GM10248 (cell line): ENCODE measurements at places on chromosomes 7 and 10.

GRCh38 chr7:30688718-30689221 lies 6.5 kb upstream of the CRHR2 start:
- no peak for DNase-seq

DNA sequence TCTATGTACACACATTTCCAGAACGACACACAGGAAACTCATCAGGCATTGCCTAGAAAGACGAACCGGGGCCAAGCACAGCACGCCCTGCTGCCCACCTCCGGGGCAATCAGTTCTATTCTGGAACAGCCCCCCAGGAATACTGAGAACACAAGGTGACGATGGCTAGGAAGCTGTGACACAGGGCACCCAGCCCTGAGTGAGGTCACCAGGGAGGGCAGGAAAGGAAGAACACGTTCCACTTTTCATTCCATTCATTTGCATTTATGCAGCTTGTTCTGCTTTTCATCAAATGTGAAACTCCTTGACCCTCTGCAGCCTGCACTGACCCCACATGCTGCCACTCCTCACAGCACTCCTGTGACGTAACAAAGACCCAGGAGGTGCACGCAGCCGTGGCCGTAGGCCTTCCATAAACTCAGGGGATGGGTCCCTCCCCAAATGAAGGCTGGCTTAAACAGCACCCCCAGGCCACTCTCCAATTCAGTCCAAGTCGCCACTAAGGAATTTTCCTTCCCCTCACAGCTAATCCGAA lies 28.9 kb downstream of the MAD1L1 start:
- peak; percentile 45 for DNase-seq

- DNase-seq: no peak
Observed at GRCh38 chr10:124944982-124945381, 3.1 kb downstream of the ZRANB1 start.

GRCh38 chr10:17101257-17101909 lies 28.2 kb downstream of the CUBN start:
- DNase-seq: no peak

GRCh38 chr10:5910323-5911100 lies 20.5 kb downstream of the FBH1 start:
- no peak for DNase-seq

DNA sequence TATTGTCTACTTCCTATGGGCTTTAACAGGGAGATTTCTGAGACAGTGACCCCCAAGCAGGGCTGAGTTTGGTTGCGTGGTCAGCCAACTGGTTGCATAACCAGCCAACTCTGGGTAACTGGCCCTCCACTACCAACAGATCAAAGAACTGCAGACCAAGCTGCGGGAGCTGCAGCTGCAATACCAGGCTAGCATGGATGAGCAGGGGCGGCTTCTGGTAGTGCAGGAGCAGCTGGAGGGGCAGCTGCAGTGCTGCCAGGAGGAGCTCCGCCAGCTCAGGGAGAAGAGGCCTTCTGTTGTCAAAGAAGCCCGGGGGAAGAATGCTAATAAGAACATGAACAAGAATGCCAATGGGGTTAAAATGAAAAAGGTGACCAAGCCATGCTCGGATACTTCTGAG lies 15.7 kb upstream of the FLNC start:
- no peak for DNase-seq

DNA sequence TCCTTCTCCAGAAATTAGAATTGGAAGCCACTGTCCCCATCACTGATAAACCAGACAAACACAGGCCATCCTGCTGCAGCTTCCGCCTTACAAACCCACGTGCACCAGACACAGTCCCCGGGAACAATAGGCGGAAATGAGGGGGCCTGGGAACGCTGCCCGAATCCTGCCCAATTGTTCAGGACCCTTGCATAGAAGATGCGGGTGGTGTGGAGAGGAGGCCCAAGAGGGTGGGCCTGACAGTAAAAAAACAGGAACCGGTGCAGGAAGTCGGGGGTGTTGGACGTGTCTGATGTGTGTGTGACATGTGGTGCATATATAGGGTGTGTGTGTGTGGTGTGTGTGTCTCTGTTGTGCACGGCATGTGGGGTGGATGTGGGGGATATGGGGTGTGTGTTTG lies 26.5 kb upstream of the CHST15 start:
- no peak for DNase-seq

DNA sequence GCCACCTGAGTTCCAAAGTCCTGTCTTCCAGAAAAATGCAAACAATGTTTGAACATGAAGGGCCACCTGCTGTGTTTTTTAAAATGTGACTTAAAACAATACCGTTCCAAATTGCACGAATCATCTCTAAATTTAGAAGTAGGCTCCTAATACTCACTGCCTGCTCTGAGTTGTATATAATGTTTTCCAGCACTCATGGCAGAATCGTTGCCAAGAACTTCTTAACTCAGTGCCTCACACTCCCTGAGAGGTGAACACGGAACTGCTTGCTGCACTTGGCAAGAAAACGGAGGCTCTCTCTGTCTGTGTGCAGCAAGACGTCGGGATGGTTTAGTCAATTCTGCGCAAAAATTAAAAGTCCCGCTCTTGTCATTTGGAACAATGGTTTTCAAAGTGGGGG lies 757.3 kb upstream of the AUTS2 start:
- no peak for DNase-seq

- no peak for DNase-seq
Observed at GRCh38 chr7:47371733-47372368, 210.1 kb downstream of the TNS3 start.

DNA sequence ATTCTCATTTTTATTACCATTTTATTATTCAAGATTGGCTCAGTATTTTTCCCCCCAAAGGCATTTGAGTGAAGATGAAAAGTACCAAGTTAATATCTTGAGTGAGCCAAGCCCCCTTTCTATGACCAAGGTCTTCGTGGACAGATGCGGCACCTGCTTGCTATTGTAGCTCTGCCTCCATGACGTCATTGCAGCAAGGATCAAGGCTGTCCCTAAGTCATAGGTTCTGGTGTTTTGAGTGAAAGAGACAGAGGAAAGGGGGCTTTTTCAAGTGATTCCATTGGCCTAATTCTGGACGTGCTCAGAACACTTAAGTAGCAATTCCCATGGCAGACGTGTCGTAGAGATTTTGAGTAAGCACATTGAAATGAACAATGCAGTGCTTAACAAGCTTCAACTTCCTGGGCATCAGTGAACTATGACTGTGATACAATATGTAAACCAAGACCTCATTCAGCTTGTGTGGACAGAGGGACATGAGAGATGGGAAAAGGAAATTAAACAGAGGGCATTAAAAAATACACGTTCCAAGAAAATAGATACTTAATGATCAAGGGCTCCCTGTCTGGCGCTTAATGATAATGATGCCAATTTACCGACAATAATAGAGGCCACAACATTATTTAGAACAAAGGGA lies 248.7 kb upstream of the NPVF start:
- no peak for DNase-seq

DNA sequence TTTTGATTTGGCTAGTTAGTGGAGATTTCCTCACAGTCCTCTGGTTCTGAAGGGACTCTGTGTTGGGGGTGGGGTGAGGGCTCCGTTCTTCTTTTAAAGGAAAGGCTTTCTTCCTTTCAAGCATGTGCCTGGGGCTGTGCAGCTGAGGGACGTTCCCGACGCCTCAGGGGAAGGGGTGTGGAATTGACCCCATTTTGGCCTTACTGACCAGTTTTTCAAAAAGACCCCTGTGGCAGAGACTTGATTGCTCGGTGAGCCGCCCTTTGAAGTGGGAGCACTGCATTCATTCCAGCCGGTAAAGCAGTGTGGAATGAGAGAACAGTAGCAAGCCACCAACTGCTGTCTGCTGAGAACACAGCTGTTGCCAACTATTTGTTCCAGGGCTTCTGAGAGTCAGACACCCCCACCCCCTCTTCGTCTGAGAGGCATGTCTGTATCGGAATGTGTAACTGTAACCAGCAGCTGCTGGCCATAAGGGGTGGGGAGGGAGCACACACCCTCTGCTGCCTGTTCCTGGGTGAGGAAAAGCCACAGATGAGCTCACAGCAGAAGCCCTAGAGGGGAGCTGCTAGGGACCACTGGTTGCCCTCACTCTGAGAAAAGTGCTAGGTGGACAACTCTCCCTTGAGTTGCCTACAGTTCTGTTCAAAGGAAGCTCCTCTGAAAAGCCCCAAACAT lies 33.2 kb downstream of the WBP1L start:
- DNase-seq: no peak

DNA sequence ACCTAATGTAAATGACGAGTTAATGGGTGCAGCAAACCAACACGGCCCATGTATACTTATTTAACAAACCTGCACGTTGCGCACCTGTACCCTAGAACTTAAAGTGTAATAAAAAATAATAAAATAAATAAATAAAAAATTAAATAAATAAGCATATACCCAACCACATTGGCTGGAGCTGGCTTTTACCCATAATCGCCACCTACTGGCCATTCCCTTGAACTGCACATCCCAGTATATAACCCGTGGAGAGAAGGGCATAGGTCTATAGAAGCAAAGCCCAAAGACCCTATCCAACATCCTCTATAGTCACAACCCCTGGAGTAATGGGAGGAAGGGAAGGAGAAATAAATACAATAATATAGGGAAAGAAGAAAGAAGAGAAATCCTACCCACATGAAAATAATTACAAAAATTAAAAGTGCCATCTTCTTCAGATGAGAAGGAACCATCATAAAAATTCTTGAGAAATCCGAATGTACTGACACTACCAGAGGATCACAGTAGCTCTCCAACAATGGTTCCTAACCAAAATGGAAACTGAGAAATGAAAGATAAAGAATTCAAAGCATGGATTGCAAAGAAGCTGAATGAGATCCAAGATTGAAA lies 65.6 kb downstream of the TWIST1 start:
- peak; percentile 32 for DNase-seq

DNA sequence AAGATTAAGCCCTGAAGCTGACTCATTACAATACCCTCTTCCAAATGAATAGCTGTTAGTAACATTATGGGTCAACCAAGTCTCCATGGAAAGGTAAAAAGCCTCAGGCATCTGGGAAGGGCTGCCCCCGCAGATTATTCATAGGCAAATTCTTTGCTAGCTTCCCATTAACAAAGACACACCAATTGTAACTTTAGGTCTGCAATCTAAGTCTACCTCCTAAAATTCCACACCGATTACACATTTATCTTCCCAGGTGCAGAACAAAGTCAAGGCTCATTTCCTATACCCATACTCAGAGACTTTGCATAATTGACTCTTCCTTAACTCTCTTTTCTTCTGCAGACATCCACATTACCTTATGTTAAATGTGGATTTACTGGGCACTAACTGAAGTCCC lies 826.3 kb upstream of the MBL2 start:
- DNase-seq: no peak

GRCh38 chr7:117164620-117165019 lies 158.2 kb downstream of the WNT2 start:
- DNase-seq: no peak

- DNase-seq: no peak
Observed at GRCh38 chr10:4894335-4894734, 68.3 kb downstream of the AKR1E2 start.

- DNase-seq: peak; percentile 75
Observed at GRCh38 chr10:119305860-119306513, 98.6 kb downstream of the GRK5 start.

- DNase-seq: no peak
Observed at GRCh38 chr10:55750458-55750857, 610.6 kb downstream of the ZWINT start.

- DNase-seq: peak; percentile 6
Observed at GRCh38 chr10:94963901-94964300, 25.4 kb downstream of the CYP2C9 start.

GRCh38 chr10:116185199-116185867 lies 87.7 kb downstream of the GFRA1 start:
- DNase-seq: no peak

DNA sequence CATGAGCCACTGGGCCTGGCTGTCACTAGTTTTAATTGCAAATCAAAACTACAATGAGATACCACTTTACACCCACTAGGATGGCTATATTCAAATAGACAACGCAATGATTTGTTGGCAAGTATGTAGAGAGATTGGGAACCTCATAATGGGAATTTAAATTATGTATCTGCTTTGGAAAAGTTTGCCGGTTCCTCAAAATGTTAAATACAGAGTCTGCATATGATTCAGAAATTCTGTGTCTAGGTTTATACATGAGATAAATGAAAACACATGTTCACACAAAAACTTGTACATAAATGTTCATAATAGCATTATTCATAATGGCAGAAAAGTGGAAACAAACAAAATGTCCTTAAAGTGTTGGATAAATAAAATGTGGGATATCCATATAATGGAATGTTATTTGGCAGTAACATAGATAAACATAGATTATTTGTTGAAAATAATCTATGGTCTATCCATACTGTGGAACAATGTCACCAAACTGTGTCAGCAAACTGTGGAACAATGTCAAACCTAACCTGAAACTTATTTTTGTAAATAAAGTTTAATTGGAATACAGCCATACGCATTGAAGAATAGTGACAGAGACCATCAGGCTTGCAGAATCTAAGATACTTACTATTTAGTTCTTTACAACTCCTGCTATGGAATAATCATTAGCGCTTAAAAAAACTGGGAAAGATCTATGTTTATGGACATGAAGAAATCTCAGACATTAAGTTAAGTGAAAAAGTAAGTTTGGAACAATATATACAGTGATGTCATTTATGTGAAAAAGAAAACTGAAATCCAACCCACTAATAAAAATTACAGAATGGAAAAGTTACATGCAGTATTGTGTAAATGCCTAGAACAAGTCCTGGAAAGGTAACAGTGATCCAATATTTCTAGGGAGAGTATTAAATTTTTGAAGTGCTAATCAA lies 70.9 kb downstream of the CCDC7 start:
- DNase-seq: no peak
